ENCODE measurements at places on chromosomes 7 and 10.

GRCh38 chr7:1253681-1254181, 21.1 kb downstream of the UNCX start:
- no peak for DNase-seq

- no peak for DNase-seq
Measured at GRCh38 chr10:1408651-1409367, 328.5 kb downstream of the ADARB2 start.

- DNase-seq = no peak
Measured at GRCh38 chr7:123485187-123485586, 49.2 kb downstream of the IQUB start.

DNA sequence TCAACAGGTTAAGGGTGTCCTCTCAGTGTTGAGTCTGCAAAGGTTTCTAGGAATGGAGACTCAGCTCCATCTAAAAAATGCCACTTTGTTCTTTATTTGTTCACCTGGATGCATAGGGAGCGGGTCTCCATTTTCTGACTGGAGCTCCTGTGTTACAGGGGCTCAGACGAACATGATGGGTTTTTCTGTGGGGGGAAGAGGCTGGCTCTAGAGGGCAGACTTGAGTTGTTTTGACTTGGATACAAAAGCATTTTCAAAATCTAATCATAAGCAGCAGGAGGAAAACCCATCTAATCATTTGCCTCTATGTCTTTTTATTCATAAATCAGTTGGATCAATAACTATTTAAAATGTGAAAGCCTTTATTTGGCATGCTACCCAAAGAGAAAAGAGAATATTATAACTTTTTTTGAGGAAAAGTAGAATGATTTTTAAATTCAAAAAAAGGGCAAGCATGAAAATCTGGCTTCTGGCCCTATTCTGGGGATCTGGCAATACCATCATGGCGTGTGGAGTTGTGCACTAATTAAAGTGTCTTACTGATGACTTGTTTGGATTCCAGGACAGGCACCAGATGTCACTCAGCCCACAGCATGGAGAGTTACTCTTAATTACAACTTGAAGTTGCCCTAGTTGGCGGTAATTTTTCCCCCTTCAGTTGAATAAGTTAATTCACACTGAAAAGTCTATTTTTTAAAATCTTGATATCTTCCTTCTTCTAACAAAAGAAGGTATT, 594.9 kb downstream of the REEP3 start:
- DNase-seq = no peak

GRCh38 chr10:33143160-33143728, 185.2 kb upstream of the ITGB1 start:
- peak; percentile 62 for DNase-seq

- DNase-seq = no peak
Measured at GRCh38 chr7:121076350-121077164, 88.0 kb downstream of the CPED1 start.

- DNase-seq = no peak
Measured at GRCh38 chr10:44397476-44398225, 12.8 kb upstream of the CXCL12 start.

- DNase-seq = no peak
Measured at GRCh38 chr10:90089719-90090118, 388.3 kb downstream of the KIF20B start.

DNA sequence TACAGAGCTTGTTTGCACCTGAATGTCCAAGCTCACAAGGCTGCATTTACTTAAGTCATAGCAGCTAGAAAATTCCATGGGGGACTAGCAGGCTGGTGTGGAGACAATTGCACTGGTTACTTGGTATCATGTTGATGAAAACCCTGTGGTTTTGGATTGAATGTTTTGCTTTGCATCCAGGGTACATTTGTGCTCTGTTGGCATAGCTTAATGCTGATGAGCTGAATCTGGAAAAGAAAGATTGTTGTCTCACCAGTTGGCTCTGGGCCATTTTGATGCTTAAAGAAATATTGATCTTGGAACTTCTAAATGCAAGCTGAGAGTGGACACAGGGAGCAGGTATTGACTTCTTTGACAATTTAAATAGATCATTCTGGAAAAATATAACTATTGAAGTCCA, 122.5 kb upstream of the MBL2 start:
- DNase-seq = no peak

GRCh38 chr7:38731215-38731614, 100.0 kb upstream of the AMPH start:
- DNase-seq = no peak

DNA sequence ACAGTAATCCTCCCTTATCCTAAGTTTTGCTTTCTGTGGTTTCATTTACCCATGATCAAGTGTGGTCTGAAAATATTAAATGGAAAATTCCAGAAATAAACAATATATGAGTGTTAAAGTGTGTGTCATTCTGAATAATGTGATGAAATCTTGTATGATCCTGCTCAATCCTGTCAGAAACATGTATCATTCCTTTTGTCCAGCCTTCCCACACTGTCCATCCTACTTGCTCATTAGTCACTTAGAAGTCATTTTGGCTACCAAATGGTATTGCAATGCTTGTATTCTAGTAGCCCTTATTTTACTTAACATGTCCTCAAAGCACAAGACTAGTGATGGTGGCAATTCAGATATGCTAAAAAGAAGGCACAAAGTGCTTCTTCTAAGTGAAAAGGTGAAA, 1211.2 kb upstream of the SORCS1 start:
- DNase-seq = no peak

DNA sequence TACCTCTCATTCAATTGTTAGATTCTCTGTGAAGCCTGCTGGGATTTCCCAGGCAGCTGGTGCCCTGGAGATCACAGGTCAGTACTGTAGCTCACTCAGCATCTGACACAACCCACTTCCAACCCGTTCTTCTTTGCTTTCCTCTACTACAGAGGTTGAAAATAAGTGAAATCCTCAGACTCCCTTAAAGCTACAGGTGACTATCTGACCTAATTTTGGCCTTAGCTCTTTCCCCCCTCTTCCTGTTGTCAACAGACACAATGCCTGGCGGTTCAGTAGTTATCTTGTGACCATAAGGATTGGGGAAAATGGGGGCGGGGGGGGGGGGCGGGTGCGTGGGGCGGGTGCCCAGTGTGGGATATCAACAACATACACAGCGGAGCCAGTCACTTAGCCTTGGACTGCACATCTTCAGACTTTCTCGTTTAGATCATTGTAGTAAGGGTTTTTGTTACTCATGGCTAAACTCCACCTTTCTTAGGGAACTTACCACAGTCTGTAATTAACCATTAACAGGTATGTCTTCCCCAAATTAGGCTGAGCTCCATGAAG, 37.8 kb downstream of the MTPN start:
- no peak for DNase-seq

- no peak for DNase-seq
Measured at GRCh38 chr7:90721869-90722431, 125.8 kb downstream of the CDK14 start.

- no peak for DNase-seq
Measured at GRCh38 chr7:43791-44540, 148.4 kb upstream of the FAM20C start.

DNA sequence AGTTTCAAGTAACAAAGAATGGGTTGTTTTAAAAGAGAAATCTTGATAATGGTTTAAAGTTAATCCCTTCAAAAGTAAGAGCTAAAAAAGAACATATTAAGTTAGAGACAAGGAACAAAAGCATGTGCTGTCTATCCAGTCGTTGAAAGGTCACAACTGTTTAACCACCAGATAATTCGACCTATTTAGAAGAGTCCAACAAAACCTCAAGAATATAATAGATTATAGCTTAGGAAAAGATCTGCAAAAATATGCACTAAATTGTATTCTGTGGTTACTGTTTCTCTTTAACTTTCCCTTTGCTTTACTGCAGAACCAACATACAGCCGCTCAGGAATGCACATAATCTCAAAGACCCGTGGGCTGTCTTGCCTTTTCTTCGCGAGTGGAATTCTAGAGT, 74.9 kb downstream of the PCGF5 start:
- no peak for DNase-seq

- DNase-seq = no peak
Measured at GRCh38 chr7:131111081-131111576, 216.5 kb upstream of the MKLN1 start.

- DNase-seq = no peak
Measured at GRCh38 chr7:53418834-53419482, 383.5 kb downstream of the POM121L12 start.

- no peak for DNase-seq
Measured at GRCh38 chr7:117269417-117269816, 53.4 kb downstream of the WNT2 start.

- no peak for DNase-seq
Measured at GRCh38 chr7:44163591-44163990, 22.5 kb upstream of the MYL7 start.

DNA sequence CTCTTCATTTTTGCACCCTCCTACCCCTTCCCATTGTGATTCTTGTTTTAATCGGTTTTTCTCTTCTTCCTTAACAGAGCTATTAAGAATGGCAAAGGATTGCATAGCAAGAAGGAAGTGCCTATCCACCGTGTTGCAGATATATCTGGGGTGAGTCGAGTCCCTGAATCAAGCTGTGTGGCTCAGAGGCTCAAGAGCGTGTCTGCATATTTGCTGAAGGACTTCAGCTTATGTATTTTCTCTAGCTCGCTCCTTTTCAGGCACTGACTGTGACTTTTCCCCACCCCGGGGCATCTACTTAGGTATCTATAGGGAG, 126.6 kb downstream of the LRRC4 start:
- DNase-seq = no peak

GRCh38 chr7:115177823-115178222, 255.9 kb downstream of the MDFIC start:
- no peak for DNase-seq

GRCh38 chr7:90473814-90474213, 4.4 kb downstream of the PTTG1IP2 start:
- DNase-seq = no peak

DNA sequence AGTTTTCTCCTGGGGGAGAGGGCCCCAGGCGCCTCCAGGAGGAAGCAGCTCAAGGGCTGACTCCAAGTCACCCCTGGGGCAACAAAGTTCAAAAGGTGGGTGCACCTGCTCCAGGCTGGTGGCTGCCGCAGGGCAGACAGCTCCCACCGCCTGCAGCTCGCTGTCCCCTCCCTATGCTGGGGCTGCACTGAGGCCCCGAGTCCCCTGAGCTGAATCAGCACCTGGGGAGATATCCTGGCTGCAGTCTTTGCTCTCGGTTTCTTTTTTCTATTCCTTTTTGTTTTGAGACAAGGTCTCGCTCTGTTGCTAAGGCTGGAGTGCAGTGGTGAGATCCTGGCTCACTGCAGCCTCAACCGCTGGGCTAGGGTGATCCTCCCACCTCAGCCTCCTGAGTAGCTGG, 183.4 kb downstream of the DNAJB6 start:
- DNase-seq = no peak

GRCh38 chr7:116873619-116874018, 11.2 kb downstream of the CAPZA2 start:
- no peak for DNase-seq

DNA sequence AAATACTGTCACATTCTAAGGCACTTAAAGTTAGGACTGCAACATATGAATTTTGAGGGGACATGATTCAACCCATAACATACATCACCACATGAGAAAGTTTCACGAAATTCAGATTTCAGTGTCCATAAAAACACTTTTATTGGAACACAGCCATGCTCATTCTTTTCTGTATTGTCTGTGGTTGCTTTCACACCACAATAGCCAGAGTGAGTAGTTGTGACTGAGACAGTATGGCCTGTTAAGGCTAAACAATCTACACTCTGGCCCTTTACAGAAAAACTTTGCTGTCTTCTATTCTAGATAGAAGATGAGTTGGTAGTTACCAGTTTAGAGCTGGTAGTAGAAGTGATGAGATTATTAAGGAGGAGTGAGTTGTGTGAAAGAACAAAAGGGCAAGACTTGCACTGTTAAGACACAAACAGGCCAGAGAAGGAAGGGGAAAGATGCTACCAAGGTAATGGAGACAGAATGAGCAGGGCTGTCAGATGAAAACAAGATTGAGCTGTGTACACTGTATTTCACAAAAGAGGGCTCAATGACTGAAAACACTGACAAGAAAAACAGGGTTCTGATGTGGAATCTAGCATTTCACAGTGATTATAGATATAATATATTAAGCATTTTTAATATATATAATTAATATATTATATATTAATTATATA, 108.6 kb downstream of the PPP1R3A start:
- DNase-seq = no peak

DNA sequence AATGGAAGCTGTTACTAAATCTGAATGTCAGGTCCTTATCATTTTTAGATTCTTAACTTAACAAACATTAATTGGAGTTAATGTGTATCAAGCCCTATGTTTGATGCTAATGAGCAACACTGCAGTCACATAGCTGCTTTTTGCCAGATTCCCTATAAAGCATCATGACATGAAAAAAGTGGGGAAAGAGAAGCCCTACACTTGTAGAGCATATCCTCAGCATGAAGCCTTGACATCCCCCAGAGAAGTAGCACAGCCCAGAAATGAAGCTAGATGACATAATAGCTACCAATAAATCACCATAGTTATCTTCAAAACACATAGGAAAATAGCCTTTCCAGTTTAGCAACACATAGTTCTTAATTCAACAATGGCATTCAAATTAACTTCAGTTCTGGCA, 49.2 kb upstream of the CDK1 start:
- no peak for DNase-seq

- DNase-seq = no peak
Measured at GRCh38 chr7:84729284-84729683, 457.6 kb downstream of the SEMA3D start.

GRCh38 chr7:117250801-117251200, 72.1 kb downstream of the WNT2 start:
- DNase-seq = no peak
